ENCODE measurements at places on chromosomes 13 and 19.

DNA sequence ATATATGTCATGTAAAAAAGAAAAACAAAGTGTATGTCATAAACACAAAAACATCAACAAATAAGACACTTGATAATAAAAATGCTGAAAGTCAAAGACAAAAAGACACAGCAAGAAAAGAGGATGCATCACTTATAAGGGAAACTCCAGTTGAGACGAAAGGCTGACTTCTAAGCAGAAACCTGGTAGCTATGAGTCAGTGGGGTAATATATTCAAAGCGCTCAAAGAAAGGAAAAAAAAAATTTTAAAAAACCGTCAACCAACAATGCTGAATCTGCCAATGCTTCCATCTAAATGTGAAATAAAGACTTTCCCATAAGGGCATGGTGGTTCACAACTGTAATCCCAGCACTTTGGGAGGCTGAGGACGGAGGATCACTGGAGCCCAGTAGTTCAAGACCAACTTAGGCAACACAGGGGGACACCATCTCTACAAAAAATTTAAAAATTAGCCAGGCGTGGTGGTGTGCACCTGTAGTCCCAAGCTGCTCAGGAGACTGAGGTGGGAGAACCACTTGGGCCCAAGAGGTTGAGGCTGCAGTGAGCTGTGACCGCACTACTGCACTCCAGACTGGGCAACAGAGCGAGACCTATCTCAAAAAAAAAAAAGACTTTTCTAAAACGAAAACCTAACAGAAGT is 24.0 kb downstream of the USP12 start:
- no peak for DNase-seq

- DNase-seq = no peak
Measured at GRCh38 chr13:86098511-86098910, 299.3 kb upstream of the SLITRK6 start.

- no peak for DNase-seq
Measured at GRCh38 chr19:40872209-40872608, 9.8 kb downstream of the CYP2A7 start.

DNA sequence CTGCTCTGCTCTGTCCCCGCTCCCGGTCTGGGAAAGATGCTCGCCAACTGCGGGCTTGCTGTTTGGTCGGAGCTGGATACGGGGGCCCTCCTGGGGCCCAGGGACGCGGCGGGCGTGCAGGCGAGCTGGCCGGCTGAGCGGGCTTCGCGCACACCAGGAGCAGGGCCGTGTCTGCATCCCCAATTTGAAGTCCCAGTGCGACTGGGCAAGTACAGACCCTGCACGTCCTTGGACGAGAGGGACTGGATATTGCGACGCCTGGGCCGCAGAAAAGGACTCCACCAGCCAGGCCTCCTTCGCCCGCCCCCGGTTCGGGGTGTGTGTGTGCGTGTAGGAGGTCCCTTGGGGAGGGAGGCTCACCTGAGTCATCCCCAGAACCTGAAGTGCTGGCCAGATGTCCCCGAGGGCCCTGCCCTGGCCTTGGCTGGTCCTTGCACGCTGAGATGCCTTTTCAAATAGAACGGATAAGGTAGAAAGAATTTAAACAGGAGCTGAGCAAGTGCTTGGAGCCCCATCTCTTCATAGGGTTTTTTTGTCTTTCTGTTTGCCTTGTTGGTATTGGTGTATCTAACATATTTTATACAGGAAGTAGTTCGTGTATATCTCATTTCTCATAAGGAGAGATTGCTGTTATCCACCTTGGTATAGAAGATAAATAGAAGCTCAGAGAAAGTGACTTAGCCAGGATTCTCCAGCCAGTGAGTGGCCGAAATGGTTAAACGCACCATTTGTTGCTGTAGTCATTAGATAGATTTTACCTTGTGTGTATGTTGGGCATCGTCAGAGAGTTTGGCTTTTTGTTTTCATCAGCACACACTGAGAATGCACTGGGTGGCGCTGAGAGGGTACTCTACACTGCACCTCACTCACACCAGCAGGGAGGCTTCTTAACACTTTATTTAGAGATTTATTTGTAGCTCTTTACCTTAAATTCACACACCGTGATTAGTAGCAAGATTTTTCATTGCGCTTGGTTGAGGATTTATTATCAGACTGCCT is 1.1 kb downstream of the NAXD start:
- DNase-seq = peak; percentile 16

DNA sequence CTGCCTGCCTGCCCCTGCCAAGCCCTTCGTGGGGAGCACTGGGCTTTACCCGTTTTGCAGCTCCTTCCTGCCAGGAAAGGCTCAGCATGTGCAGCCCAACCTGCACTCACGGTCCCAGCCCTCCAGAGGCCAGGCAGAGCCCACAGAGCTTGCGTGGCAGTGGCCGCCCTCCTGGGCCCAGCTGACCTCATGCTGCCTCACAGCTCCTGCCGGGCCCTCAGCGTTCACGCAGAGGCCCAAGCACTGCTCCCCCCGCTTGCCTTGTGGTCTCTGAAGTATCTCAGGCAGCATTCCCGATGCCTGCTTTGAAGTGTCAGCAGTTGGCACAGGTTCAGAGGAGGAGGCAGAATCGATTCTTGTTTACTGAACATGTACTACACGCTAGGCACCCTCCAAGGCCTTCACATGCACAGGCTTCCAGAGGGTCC is 32.5 kb downstream of the CAPN12 start:
- DNase-seq = no peak

DNA sequence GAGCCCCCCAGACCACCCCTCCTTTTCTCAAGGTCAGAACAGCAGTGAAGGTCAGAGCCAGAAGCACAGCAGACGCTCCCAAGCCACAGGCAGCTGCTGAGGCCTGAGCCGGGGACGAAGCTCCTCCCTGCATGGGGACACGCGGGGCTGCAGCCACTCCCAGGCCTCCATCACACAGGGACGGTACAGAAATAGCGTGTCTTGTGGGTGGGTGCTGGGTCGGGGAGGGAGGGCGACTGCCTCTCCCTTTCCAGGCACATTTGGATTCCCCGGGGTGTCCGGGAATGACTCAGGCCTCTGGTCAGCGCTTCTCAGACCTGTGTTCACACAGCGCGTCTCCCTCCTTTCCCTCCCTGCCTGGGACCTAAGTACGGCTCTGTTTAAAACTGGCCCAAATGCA is 33.2 kb downstream of the RASA3 start:
- DNase-seq = no peak

DNA sequence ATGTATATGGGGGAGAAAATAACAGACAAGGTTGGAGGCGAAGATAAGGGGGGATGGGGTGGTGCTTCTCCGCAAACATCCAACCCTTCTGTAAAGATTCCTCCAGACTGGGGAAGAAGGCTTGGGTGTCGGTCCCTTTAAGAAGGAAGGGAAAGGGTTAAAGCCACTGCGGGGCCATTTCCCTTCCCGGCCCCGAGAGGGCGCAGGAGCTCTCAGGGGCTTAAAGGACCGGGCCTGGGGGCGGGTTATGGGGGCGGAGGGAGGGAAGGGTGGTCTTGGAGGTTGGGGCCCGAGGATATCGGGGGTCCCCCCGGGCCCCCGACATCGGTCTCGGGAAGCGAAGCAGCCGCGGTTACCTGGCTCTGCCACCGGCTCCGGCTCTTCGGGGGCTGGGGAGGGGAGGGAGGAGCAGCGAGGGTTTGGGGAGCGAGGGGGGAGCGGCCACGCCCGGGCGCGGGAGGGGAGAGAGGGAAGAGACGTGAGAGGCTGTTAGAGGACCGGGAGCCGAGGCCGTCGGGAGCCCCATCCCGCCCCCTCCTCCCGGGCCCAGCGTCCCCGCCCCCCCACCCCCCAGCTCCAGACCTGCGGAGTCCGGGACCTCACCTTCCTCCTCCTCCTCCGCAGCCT is 2.8 kb downstream of the TNNT1 start:
- DNase-seq = no peak

- peak; percentile 34 for DNase-seq
Measured at GRCh38 chr19:38932425-38933179, 1.9 kb downstream of the MRPS12 start.

GRCh38 chr13:56713656-56714055 is 427.1 kb upstream of the PRR20A start:
- DNase-seq = no peak

DNA sequence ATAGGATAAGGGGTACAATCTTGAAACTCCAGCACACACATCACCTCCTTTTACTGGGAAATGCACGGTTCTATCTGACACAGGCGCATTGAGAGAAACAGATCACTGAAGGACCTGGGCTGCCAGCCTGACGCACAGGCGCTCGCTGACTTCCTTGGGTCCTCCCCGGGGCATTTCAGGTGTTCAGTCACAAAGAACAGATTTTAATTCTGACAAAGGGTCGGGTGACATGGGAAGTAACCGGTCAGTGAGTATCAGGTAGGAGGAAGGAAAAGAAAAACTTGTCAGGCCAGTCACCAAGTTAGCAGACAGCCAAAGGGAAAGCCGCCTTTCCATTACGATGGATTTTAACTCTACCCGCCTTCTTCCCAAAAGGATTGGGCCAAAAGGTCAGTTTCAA is 39.6 kb downstream of the INSR start:
- no peak for DNase-seq

GRCh38 chr13:100203696-100204367 is 114.9 kb downstream of the PCCA start:
- no peak for DNase-seq

DNA sequence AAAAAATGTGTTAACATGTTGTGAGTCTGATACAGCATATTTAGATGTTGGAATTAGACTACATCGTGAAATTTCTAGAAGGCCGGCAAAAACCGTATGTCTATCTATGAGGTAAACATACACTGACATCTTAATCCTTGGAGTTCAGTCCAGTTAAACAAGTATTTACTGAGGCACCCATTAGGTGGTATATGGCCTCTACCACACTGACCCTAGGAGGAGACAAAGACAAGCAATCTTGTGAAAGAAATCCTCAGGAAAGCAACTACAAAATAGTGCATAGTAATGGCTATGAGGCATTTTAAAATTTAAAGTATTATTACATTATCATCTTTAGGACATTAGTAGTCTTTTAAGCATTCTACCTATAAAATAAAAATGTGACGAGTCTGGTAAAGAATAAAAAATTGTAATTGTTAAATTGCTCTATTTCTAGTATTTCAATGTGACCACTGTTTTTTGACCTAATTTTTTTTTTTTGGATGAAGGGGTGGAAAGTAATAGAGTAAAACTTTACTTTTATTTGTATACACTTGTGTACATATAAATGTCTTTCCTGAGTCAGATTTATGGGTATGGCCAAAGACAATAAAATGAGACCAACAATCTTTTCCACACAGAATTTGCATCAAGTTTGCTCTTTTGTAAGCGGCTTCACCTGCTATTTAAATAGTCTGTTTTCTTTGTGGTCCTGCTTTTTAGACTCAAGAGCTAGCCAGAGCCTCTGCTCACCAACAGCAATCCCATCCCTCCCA is 50.5 kb downstream of the KATNAL1 start:
- DNase-seq = no peak

- DNase-seq = no peak
Measured at GRCh38 chr19:29893606-29894284, 48.3 kb upstream of the URI1 start.

- no peak for DNase-seq
Measured at GRCh38 chr13:22461854-22462490, 718.8 kb upstream of the SGCG start.

DNA sequence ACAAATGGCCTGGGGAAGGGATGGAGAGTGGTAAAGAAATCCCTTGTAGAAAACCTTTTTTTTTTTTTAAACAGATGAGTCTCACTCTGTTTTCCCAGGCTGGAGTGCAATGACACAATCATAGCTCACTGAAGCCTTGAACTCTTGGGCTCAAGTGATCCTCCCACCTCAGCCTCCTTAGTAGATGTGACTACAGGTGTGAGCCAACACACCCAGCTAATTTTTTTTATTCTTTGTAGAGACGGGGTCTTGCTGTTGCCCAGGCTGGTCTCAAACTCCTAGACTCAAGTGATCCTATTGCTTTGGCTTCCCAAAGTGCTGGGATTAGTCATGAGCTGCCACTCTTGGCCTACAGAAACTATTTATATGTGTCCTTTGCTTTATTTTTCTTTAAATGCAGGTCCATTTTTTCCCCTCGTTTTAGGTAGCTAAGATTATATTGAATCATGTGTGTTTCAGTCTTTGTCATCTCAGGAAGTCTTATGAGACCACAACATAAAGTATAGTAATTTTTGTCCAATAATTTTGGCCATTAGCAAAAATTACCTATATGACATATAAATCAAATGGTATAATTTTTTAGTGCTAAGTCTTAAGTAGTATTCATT is 10.5 kb downstream of the LPAR6 start:
- DNase-seq = no peak

DNA sequence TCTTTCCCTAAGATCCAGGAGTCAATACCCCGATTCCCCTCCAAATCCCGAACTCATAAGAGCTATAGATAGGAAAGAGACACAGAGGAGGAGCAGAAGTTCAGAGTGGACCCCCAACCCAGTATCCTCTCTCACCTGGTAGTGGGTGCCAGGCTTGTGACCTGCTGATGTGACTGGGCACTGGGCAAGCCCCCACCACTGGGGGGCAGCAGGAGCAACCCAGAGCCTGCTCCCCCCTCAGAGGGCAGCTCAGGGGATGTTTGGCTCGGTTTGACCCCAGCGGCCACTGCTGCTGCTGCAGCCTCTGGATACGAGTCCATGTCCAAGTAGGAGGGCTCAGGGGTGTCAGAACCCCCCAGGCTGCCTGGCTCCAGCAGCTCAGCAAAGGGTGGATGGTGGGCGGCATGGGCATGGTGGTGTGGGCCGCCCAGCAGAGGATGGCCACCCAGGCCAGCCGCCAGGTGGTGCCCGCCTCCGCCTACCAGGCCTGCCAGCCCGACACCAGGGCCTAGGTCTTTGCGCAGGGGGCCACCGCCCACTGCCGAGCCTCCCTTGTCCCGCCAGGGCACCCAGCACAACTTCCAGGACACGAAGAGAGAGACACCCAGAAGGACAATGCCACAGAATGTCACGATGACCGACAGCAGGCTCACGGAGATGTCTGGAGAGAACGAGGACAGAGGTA is 7.4 kb downstream of the SYT3 start:
- no peak for DNase-seq

- DNase-seq = no peak
Measured at GRCh38 chr19:6765738-6766356, 1.4 kb downstream of the SH2D3A start.

DNA sequence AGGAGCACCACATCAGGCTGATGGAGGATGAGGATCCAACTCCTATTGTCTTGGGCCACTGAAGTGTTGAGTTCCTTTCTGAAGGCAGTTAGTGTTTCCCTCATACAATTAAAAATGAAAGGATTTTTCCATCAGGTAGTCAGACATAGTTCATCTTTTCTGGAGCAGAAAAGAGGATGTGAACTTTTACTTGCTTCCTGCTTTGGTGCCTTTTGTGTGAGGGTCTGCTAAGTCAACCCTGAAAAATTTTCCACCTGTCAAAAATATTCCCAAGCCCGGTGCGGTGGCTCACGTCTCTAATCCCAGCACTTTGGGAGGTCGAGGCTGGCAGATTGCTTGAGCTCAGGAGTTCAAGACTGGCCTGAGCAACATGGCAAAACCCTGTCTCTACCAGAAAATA is 43.9 kb downstream of the RGCC start:
- no peak for DNase-seq

Measured in effector memory CD8-positive, alpha-beta T cell (primary cell).